ENCODE measurements at places on chromosomes 5 and 9.

GRCh38 chr5:128487041-128487440 lies 51.0 kb downstream of the FBN2 start:
- DNase-seq = no peak

DNA sequence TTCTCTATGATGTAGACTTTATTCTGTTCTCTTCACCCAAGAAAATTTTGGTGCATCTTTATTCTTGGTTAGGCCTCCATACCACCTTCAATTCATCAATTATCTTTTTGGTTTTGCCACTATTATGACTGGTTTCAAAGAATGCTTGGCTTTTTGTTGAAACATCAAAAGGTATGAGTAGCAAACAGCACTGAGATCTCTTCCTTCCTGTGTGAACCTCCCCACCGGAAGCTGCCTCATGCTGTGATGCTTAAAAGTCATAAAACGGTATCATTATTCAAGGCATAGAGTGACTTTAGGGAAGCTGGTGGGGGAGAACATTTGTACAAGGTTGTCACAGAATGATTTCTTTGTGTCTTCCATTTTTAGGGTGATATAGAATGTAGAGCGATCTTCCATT lies 70.6 kb downstream of the IQGAP2 start:
- DNase-seq = peak; percentile 83

- DNase-seq = no peak
Observed at GRCh38 chr5:74903165-74903787, 37.1 kb upstream of the FAM169A start.

- no peak for DNase-seq
Observed at GRCh38 chr9:116817762-116818161, 130.7 kb downstream of the TRIM32 start.

GRCh38 chr5:133974142-133974541 lies 5.7 kb upstream of the C5orf15 start:
- no peak for DNase-seq

- no peak for DNase-seq
Observed at GRCh38 chr5:158209219-158209908, 350.4 kb upstream of the CLINT1 start.

GRCh38 chr5:144284931-144285502 lies 114.3 kb downstream of the KCTD16 start:
- DNase-seq = no peak

DNA sequence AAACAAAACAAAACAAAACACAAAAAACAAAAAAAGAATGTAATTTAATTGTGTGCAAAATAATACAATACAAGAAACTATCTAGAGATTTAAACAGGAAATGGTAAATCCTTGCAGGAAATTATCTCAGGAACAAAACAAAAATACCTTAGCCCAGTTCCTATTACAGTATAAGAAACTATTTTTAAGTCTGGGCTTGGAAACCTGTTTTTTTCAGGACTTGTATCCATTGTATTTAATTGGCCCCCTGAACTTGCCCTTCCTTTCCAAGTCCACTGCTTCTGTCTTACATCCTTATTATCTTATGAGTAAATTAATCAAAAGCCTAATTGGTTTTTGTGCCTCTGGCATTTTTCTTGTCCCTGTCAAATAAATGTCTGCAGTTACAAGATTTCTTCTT lies 48.5 kb downstream of the ST8SIA4 start:
- no peak for DNase-seq

GRCh38 chr5:160272264-160272663 lies 40.1 kb downstream of the CCNJL start:
- DNase-seq = no peak

GRCh38 chr5:72596956-72597355 lies 89.7 kb upstream of the ZNF366 start:
- DNase-seq = no peak

- DNase-seq = no peak
Observed at GRCh38 chr9:110691002-110691549, 22.5 kb downstream of the MUSK start.

- no peak for DNase-seq
Observed at GRCh38 chr9:81671880-81672280, 17.5 kb downstream of the TLE1 start.

All from SK-N-MC (cell line).